ENCODE measurements at places on chromosomes 5 and 9.

- DNase-seq: no peak
Observed at GRCh38 chr5:73380710-73381589, 67.6 kb downstream of the FOXD1 start.

DNA sequence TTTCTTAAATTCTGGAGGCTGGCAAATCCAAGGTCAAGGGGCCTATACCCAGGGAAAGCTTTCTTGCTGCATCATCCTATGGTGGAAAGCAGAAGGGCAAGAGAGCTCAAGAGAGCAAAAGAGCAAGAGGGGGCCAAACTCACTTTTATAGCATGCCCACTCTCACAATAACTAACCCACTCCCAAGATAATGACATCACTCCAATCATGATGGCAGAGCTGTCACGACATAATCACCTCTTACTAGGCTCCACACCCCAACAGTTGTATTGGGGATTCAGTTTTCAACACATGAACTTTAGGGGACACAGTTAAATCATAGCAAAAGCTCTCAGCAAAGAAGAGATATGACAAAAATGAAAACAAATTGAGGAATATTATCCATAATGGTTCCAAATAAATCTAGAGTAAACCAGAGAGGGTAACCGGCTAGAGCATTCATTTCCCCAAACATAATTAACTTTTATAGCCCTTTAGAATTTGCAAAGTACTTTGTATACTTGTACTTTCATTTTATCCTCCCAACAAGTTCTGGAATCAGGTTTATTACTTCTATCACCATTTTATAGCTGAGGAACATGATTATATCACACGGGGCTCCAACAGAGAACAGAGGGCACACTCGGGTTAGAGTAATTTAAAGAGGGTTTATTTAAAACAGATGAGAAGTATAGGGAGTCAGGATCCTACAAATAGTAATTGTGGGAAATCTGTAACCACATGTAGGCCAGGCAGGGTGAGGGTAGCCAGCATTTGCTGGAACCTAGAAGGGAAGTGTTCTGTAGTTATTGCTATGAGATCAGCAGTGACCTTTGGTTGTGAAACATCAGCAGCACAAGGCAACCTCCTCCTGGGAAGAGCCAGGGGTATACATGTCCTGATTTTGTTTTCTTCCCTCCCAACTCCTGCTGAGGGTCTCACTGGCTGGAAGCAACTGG, 7.2 kb upstream of the TARS1 start:
- no peak for DNase-seq

DNA sequence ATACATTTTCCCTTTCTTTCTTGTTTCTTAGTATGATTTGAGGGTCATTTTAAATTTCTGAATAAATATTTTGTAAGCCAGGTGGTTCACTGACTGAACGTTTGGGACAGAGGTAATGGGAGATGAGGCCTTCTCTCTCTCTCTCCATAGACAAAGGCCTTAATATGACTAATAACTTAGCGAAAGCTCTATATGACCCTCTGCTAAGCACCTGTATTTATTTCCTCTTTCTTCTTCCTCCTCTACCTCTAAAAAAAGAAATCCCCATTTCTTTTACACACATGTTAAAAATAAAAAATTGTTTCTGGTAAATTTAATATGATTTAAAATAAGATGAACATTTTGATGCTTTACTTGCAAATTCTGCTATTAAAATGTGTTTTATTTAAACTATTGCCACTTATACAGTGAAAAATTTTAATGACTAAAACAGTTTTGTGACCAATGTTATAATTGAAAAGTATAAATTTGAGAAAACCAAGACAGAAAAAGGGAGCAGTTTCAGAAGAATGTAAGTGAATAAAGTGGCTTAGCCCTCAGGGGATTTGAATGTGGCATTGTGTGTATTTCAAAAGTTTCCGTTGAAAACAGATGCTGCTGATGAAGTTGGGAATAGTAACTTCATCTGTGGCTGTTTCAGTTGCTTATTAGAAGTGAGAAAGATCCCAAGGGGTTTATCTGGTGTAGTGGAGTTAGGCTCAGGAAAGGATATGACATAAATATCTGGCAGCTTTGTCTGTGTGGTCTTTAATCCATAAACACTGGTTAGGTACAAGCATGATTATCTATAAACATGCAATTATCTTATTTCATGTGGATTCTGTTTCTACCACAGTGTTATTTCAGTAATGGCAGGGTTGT, 128.6 kb upstream of the GRHPR start:
- no peak for DNase-seq

DNA sequence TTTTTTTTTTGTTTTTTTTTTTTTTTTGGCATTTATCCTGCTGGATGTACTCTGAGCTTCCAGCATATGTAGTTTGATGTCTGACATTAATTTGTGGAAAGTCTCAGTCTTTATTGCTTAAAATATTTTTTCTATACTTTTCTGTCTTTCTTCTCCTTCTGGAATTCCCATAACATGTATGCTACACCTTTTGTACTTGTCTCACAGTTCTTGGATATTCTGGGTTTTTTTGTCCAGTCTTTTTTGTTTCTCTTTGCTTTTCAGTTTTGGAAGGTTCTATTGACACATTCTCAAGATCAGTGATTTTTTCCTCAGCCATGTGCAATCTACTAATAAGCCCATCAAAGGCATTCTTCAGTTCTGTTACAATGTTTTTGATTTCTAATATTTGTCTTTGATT, 19.4 kb upstream of the RFK start:
- no peak for DNase-seq

DNA sequence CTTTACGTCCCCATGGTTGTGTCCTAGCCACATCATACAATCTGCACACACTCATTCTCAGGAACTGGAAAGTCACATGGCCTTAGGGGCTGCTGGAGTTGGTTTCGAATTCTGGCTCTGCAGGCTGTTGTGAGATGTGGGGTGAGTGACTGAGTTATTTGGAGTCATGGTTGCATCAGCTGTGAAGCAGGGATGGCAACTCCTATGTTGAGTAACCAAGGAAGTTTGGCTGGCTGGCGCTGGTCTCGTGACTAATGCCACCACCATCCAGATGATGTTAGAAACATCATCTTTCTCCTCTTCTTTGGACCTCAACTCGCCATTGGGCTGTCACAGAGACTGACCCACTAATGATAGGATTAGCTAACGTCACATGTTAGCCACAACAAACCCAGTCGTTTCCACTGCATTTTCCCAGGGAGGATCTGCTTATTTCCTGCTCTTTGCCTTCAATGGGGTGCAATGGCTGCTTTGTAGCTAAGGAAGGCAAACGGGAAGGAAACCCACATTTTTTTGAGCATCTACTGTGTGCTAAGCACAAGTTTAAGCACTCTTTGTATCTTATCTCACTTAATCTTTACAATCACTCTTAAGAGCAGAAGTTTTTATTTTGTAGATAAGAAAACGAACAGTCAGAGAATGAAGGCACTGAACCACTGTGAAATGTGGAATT, 78.1 kb upstream of the UBTD2 start:
- no peak for DNase-seq

DNA sequence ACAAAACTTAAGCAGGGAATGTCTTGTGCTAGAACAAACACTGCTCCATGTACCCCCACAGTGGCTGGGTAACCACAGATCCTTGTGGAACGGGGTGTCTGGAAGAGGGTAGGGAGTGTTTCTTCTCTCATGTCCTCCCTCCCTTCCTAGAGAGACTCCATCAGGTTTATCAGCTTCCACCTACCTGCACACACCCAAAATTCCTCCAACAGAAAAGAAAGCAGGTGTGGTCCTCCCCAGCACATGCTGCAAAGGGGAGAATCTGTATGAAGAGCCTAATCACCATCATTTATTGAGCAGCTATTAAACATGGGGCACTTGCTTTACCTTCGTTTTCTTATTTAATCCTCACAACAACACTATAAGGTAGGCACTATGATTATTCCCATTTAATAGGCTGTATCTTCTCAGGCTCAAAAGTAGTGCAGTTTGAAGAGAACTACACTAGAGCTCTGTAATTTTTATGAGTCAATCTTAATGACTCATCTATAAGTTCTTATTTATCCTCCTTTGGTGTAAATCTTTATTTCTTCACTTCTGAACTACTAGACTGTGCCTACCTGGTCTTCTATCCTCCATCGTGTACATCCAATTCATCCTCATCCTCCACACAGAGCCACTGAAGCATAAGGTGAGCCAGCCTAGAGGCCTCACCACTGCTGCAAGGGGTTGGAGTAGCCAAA, 31.6 kb downstream of the C9orf40 start:
- no peak for DNase-seq

GRCh38 chr5:10936081-10936855, 175.2 kb upstream of the DAP start:
- DNase-seq: no peak

GRCh38 chr5:124061663-124062062, 549.7 kb downstream of the CSNK1G3 start:
- DNase-seq: no peak

DNA sequence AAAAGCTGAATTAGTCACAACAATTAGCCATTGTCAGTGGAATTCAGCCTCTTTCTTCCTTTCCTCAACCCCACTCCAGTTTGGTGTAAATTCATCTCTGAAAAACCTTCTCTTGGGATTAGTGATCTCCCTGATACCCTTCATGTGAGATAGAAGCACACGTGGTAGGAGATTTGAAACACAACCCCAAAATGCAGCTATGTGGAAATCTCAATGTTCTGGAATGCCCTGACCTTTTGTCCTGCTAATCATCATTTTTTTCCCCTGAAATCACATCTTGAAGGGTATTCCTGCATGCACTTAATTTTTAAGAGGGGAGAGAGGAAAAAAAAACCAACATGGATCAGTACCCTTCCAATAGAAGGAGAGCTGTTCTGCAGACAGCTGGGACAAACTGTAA, 612.6 kb downstream of the EBF1 start:
- DNase-seq: no peak

GRCh38 chr9:131410044-131410491, 16.2 kb downstream of the PRRC2B start:
- DNase-seq: peak; percentile 52

Data from CD4-positive, alpha-beta T cell treated with Interleukin-17A for 4 hours (primary cell).